ENCODE measurements at places on chromosomes 4 and X.
A peak's percentile ranks its signal among the peaks of the same experiment; 100 is the strongest.

GRCh38 chrX:107684956-107685385, 56.7 kb downstream of the PRPS1 start:
- no peak for ATAC-seq

GRCh38 chr4:111510535-111510934, 634.7 kb upstream of the FAM241A start:
- no peak for ATAC-seq

GRCh38 chr4:55096045-55096444, 29.4 kb downstream of the KDR start:
- ATAC-seq, result no peak

GRCh38 chr4:24472514-24473308, 111.6 kb downstream of the DHX15 start:
- peak; percentile 86 for ATAC-seq

GRCh38 chrX:136780763-136781162, at the start of gene ARHGEF6:
TSS of gene ARHGEF6 (minus strand) at chrX:136780932. CDS start at chrX:136780882, 50 bp downstream.
- ATAC-seq, result peak; percentile 32

- no peak for ATAC-seq
Observed at GRCh38 chrX:139554376-139554775, 23.8 kb downstream of the F9 start.

- no peak for ATAC-seq
Observed at GRCh38 chrX:40749681-40750494, 14.5 kb upstream of the MED14 start.

- no peak for ATAC-seq
Observed at GRCh38 chr4:11182586-11183355, 245.9 kb downstream of the HS3ST1 start.

GRCh38 chrX:66000178-66000577, 39.7 kb downstream of the VSIG4 start:
- ATAC-seq, result no peak

DNA sequence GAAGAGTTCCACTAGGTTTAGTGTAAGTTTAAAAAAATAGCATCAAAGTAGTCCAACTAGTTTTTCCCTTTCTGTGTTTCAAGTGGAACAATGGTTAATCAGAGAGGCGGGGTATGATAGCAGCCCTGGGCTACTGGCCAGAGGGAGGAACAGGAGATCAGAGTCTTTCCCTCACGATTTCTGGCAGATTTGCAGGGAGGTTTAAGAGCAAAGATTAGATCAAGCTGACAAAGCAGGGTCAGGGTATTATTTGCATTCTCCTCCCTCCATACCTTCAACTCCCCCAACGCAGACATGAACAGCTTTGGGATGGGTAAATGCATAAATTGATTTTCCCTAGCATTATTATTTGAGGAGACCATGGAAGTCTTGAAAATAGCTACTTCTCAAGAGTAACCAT, 277.6 kb upstream of the DIAPH2 start:
- ATAC-seq, result no peak

All from motor neuron (in vitro differentiated cells).